ENCODE measurements at places on chromosomes 1 and 21. TPM values are rescaled to one million over a fixed set of nuclear protein-coding genes. Genes with fewer than 3 reads are reported as not detected.
A peak's percentile ranks its signal among the peaks of the same experiment; 100 is the strongest.

DNA sequence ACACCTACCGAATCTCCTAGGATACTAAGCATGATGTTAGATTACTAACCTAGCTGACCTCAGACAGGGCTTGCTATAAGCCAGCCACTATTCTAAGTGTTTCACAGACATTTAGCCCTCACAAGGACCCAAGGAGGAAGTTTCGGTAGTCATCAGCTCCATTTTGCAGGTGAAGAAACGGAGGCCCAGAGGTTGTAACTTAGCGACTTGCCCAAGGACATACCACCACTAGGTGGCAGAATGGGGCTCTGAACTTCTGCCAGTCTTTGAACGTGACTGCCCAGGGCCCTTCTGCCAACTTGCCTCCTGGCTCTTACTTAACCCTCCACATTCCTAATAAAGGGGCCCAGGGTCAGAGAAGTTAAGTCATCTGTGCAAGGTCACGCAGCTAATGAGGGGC is 283.5 kb downstream of the C1orf94 start:
- H3K36me3 ChIP-seq: no peaks in the 10 kb centered on the region
- DNase-seq: no peak
- H3K27me3 ChIP-seq: no peaks in the 10 kb centered on the region
- no peaks in the 10 kb centered on the region for H3K4me1 ChIP-seq

GRCh38 chr1:221725735-221726672 is 15.9 kb downstream of the DUSP10 start:
- no peaks in the 10 kb centered on the region for H3K36me3 ChIP-seq
- H3K27ac ChIP-seq: peak overlapping the region; percentile 20
- peaks cover 25% of the 10 kb centered on the region for H3K4me1 ChIP-seq
- no peaks in the 10 kb centered on the region for H3K27me3 ChIP-seq
- no peak overlapping the region for H3K4me3 ChIP-seq

DNA sequence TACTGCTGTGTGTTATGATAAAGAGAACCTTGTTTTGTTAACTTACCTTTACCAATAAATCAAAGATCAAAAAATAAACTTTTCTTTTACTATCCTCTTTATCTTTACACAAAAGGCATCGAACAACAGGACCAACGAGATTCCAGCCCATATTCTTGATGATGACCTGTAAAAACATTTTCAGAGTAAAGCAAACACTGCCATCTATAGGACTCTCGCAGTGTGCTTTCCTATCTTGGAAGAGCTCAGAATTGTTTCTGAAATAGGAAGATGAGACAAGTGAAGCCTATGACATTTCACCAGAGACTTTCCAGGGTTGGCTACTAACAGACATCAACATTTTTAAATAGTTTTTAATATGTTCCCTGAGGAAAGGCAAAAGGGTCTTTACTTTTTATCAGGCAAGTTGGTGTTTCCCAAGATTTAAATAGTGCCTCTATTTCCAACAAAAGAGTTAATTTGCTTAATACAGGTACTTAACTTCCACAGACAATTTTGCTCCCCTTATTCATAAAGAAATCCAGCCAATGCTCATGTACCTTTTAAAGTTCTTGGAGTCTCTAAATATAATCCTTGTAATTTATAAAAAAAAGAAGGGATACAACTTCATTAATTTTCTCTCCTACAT is 7.3 kb downstream of the GLMN start:
- H3K27me3 ChIP-seq: no peaks in the 10 kb centered on the region
- no peaks in the 10 kb centered on the region for H3K36me3 ChIP-seq
- DNase-seq: no peak

Gene NFIA
- 99.8 TPM for total RNA-seq

DNA sequence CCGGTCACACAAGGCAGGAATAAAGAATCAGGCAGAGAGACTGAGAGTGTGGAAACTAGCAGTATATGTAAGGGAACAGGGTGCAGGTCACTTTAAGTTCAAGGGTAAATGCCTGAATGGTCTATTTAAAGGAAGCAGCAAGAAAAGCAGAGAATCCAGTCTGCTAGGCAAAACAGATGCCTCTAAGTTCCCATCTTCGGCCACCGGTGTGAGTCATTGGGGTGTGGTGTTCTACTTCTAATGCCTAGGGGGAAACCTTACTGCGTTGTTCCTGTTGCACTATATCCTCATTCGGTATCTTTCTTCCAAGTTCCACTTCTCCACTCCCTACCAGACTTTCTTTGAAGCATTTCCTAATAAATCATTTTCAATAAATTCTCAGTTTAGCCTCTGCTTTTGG is 259.9 kb downstream of the HHIPL2 start:
- DNase-seq: no peak
- no peaks in the 10 kb centered on the region for H3K27me3 ChIP-seq
- no peak overlapping the region for H3K4me3 ChIP-seq

DNA sequence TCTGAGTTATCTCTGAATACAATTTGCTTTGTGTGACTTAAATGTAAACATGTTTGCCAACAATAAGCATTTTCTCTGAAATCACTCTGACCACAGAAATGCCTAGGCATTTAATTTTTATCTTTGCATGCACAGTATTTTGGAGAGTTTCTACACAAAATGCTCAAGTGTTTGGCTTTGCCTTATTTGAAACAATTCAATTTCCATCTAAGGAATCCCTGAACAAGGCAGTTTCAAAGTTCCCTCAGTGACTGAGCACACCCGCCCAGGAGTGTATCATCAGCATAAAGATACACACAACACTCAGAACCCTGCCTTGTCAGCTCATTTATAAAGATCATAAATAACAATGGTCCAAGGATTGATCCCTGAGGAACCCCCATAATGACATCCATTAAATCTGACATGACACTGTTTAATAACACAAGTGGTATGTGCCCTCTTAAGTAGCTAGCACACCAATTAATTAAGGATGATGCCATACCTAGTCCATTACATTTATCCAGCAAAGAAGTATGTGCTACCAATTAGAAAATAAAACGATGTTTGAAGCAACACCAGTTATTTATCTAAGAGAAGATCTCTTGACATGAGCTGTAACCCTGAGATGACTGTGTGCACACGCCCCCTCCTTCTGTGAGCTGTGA is 585.8 kb downstream of the ADGRL2 start:
- no peaks in the 10 kb centered on the region for H3K27me3 ChIP-seq
- no peaks in the 10 kb centered on the region for H3K36me3 ChIP-seq
- no peak overlapping the region for H3K27ac ChIP-seq
- H3K4me3 ChIP-seq: no peak overlapping the region
- DNase-seq: no peak

- H3K36me3 ChIP-seq: no peaks in the 10 kb centered on the region
- no peak for DNase-seq
- no peaks in the 10 kb centered on the region for H3K27me3 ChIP-seq
- no peak overlapping the region for H3K4me3 ChIP-seq
Measured at GRCh38 chr1:89360716-89361115, 3.1 kb upstream of the GBP6 start.

DNA sequence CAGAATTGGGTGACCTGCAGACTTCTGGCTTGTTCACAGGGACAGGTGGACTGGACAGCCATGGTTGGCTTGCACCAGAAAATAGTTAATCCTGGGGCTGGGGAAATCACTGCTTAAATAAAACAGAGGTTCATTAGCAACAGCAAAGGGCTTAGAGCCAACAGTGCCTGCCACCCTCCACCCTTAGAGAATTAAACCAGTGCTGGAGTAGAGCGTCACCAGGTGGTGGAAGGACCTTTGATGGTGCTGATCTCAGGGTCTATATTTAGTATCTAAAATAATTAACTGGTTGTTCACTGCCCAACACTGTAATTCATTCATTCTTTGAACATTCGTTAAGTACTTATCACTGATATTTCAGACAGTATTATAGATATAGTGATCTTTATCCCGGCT is 34.7 kb upstream of the PDE9A start:
- peaks cover 4% of the 10 kb centered on the region for H3K27me3 ChIP-seq
- no peaks in the 10 kb centered on the region for H3K36me3 ChIP-seq
- DNase-seq: no peak
- H3K27ac ChIP-seq: no peak overlapping the region

- peaks cover 13% of the 10 kb centered on the region for H3K4me1 ChIP-seq
- H3K27ac ChIP-seq: no peak overlapping the region
- H3K4me3 ChIP-seq: no peak overlapping the region
- H3K27me3 ChIP-seq: no peaks in the 10 kb centered on the region
Measured at GRCh38 chr1:33725556-33726160, 138.2 kb upstream of the HMGB4 start.

DNA sequence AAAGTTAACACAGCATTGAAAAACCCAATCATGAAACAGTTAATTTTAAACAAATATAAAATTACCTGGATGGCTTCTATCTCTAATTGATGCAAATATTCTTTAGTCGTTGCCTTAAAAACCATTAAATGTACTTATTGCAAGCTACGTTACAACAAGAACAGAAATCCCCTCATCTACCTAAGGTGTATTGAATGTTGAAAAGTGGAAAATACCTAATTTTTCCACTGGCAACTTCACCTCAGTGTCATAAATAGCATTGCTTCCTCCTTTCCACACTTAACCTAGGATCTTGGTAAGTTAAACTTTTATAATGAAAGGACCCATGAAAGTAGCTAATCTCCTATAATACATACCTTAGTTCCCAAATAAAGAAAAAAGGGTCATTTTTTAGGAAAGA is 5.4 kb downstream of the GADD45A start:
- H3K4me1 ChIP-seq: peaks cover 8% of the 10 kb centered on the region
- no peak overlapping the region for H3K27ac ChIP-seq
- no peaks in the 10 kb centered on the region for H3K27me3 ChIP-seq
- H3K4me3 ChIP-seq: no peak overlapping the region
- DNase-seq: no peak

Gene ILDR2
- not detected for total RNA-seq

Gene LIX1L
- 45.4 TPM for total RNA-seq

Gene HAO2
- not detected for total RNA-seq

Measured in thoracic aorta (tissue), 2 donors.